ENCODE measurements at places on chromosomes 13 and 19. TPM values are rescaled to one million over a fixed set of nuclear protein-coding genes. Genes with fewer than 3 reads are reported as not detected.

Gene ZNF497
- 4.2 TPM for polyA plus RNA-seq

Gene FCAR
- polyA plus RNA-seq, result 0.27 TPM

Gene SHANK1
- polyA plus RNA-seq, result 4.8 TPM

Gene FBN3
- 59.0 TPM for polyA plus RNA-seq

Gene STAP2
- 23.3 TPM for polyA plus RNA-seq

Gene SCN1B
- polyA plus RNA-seq, result 0.96 TPM

Gene MAP3K10
- polyA plus RNA-seq, result 16.3 TPM

Gene DNAJB1
- polyA plus RNA-seq, result 87.5 TPM

Gene SLC25A41
- polyA plus RNA-seq, result 1.0 TPM

- no peak for DNase-seq
These were observed 78.3 kb upstream of the PEG3 start for GRCh38 chr19:56918682-56919307.

- no peak for DNase-seq
These were observed 65.9 kb downstream of the TRPM4 start for GRCh38 chr19:49223472-49223871.

- no peak for DNase-seq
These were observed 26.7 kb upstream of the RNF113B start for GRCh38 chr13:98203646-98204326.

DNA sequence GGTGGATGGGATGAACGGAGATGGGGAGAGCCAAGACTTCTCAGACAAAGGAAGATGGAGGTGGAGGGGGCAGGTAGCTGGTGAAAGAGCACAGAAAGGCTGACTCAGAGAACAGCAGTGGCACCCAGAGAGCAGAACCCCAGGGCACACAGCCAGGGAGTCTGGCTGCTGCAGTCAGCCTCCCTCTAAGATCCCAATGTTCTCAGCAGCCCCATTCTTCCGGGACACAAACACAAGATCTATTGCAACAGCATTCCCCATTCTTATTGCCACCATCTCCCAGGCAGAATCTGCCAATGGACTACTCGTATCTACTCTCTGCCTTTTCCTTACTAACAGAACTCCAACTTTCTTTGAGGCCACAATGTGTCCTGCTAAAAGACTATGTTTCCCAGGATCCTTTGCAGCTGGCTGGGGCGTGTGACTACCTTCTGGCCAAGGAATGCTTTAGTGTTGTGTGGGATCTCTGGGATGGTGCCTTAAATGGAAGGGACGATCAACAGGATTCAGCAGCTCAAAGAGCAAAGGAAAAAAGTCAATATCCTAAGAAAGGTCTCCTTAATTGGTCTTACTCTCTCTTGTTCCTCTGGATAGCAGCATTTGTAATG, 7.5 kb downstream of the THAP8 start:
- no peak for DNase-seq

- no peak for DNase-seq
These were observed 403.9 kb downstream of the LIG4 start for GRCh38 chr13:107811233-107812013.

DNA sequence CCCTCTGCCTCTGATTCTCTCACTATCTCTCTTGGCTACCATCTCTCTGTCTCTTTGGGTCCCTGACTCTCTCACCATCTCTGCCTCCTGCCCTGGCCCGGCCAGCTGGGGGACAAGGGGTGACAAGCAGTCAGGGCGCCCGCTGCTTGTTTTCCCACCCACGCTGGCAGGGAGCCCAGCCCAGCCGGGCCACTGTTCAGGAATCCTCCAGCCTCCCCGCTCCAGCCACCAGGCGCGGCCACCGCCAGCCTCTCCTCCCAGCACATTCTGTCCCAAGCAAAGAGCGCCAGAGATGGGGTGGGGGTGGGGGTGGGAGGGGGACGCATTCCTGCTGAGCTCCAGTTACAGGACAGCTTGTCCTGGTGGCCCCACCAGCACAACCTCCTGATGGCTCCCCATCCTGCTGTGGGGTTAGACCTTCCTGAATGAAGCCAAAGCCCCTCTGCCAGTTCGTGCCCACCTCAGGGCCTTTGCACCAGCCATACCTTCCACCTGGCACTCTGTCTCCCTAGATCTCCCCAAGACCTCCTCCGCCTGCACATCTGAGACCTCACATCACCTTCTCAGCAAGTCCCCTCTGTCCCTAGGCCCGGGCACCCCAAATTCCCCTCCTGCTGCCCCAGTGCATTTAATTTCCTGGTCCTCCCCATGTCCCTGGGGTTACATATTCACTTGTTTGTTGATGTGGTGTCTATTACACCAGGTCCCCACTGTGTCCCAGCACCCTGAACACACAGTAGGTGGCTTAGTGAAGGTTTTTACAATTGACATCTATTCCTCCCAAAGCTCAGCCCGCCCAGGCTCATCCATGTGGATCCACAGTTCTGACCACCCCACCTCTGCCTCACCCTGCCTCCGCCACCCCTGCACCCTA, 12.5 kb downstream of the ARRDC2 start:
- no peak for DNase-seq

DNA sequence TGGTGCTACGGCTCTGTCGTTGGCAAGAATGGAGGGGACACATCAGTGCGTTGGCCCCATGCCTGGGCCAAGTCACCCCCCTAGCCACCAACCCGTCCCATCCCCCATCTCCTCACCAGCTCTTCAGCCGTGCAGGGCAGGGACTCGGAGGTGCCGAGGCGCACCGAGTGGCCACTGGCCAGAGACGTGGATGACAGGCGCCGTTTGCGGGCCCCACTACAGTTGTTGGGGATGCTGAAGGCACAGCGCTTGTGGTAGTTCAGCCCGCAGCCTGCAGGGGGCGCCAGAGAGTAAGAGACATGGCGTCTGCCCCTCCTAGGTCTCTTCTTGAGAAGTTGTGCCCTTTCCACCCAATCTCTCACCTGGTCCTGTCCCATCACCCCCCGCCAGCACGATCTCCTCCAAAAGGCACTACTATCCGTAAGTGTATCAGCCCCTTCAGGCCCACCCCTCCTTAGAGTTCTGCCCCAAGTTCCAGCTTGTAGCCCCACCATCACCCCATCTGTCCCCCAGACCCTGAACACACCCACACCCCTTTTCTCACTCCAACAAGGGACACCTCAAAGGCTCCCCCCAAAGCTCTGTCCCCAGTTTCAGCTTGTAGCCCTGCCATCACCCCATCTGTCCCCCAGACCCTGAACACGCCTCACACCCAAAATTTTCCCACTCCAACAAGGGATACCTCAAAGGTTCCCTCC, 12.4 kb downstream of the PRKD2 start:
- no peak for DNase-seq

DNA sequence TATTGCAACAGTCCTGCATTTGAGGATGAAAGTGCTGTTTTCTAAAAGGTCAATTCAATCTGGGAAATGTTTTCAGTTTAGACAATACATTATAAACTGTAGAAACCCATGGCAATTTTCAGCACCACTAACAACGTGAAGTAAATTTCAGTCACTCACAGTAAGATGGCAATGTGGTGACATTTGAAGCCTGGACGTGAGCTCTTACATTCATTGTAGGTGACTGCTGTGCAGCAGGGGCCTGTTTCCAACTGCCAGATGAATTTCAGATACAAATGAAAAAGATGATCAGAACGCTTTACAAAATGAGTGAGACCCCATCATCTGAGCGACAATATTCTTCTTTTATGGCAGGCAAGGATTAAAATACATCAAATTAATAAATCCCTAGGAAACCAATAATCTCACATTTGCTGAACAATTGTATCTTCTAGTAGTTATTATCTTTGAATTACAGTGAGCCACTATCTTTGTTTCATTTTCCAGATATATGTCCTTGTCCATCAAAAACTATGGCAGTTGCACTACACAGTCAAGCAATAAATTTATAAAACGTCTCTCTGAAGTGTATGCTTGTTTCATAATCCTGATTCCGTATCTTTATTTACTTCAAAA, 1816.8 kb downstream of the OLFM4 start:
- DNase-seq, result no peak

DNA sequence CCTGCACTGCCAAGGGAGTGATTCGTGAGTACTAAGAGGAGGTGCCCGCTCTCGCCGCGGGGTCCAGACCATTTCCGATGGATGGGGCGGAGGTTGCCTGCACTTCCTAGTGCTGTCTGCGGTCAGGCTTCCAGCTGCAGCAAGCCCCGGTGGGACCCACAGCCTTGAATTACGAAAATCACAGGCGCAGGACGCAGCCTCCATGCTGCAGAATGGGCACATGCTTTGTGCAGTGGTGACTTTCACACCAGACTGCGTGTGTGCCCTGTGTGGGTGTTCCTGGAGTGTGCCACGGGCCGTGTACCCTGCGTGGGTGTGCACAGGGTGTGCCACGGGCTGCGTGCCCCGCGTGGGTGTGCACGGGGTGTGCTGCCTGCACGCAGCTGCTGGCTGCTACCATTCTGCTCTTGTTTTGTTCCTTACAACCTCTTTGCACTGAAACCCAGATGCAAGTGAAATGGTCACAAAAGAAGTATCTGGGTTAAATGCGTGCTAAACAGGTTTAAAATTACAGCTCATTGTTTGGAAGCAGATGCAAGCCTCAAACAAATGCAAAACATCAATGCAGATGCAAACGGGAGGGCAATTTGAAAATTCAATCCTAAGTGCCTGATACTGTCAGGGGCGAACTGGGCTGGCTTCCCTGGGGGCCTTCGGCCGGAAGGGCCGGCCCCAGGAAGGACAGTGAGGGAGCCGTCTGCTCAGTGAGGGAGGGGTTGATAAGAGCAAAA, 221.2 kb upstream of the SOX1 start:
- no peak for DNase-seq

DNA sequence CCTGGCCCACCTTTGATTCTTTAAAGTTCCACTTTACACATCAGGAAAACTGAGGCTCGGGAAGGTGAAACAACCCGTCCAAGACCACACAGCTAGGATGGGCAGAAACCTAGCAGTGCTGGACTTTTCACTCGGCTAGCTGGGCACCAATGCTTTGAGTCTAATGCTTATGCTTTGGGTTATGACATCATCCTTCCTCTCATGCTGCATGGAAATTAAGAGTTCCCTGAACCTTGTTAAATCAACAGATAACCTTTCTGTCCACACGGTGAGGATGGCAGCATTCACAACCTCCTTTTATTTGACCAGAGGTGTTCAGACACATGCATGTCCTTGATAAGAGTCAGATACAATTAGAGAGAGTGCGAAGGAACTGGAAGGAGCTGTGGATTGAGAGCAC, 138.4 kb downstream of the UQCRFS1 start:
- no peak for DNase-seq

- peak; percentile 86 for DNase-seq
These were observed 101.5 kb upstream of the ZNF492 start for GRCh38 chr19:22532388-22533300.

DNA sequence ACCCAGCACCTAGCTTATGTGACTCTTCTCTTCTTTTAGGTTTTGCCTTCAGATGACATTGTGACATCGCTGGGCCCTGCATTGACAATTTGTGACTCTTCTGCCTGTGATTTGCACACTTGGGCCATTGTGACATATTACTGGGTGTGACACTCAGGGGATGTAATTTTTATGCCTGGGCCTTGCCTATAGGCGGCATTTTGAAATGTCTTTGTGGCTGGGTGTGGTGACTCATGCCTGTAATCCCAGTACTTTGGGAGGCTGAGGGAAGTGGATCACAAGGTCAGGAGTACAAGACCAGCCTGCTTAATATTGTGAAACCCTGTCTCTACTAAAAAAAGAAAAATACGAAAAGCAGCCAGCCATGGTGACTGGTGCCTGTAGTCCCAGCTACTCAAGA, 28.4 kb upstream of the ZNF681 start:
- no peak for DNase-seq

DNA sequence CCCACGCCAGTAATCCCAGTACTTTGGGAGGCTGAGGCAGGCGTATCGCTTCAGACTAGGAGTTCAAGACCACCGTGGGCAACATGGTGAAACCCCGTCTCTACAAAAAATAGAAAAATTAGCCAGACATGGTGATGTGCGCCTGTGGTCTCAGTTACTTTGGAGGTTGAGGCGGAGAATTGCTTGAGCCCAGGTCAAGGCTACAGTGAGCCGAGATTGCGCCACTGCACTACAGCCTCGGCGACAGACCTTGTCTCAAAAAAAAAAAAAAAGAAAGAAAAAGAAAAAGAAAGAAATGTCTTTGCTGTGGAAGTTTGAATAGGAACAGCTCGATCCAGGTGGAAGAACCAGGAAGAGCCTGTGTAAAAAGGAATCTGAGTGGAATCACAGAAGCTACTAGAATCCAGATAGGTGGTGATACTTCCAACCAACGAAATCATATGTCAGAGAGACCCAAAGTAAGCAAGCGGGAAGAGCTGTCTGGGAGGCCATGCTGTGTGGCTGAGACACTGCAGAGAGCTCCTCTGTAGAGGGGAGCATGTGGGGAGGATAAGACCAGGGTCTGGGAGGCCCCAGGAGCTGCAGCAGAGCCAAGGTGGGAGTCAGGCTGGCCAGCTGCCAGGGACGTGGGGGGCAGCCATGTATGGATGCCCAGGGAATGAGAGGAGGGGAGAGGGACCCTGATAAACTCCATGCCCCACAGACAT, 21.1 kb downstream of the LATS2 start:
- no peak for DNase-seq
